Activated naive CD4-positive, alpha-beta T cell treated with anti-CD3 and anti-CD28 coated beads, Interleukin-2, amount 10 ng/mL, durations not matched to agents 7 days and 5 days (primary cell): ENCODE measurements at places on chromosomes 3 and 15.

DNA sequence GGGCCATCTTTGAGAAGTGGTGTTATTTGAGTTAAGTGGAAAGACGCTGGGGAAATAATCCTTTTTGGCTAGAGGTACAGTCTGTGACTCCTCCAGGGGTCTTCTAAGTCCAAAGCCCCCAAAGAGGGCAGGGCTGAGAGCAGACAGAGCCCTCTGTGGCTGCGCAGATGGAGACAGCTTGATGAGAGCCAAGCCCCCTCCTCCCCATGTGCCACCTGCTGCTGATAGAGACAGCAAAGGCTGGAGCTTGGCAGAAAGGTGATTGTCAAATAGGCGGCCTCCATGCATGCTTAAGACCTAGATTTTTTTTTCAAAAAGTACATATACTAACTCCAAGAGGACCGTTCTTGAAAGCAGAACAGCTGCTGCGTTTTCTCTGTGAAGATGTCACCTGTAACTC lies 72.4 kb downstream of the CRYGS start:
- DNase-seq = no peak

DNA sequence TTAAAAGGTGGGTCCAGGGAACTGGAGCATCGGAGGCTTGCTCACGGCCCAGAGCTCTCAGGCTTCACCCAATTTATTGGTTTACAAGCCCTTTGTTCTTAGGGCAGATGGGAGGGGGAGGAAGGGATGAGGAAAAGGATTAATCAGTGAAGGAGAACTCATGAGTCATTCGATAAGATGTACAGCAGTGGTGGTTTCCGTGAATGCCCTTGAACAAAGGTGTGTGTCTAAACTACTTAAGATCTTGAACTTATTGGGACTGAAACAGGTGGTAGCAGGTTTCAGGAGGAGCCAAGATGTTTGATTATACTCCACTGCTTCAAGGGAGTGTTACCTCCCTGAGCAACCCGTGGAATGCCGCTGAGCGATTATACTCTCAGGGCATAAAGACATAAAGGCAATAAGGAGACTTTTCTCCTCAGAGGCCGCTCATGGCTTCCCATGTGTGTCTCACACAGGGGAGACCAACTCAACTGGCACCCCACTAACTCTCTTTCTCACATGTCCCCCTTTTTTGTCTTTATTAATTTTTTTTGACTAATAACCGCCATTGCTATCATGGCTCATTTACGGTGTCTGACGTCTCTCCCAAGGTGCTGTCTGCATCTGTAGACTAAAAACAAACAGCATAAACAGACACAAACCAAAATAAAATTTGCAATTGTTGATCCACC lies 17.3 kb upstream of the SLC28A2 start:
- DNase-seq = no peak

- DNase-seq = no peak
Measured at GRCh38 chr15:97189162-97189780, 771.2 kb upstream of the ARRDC4 start.

DNA sequence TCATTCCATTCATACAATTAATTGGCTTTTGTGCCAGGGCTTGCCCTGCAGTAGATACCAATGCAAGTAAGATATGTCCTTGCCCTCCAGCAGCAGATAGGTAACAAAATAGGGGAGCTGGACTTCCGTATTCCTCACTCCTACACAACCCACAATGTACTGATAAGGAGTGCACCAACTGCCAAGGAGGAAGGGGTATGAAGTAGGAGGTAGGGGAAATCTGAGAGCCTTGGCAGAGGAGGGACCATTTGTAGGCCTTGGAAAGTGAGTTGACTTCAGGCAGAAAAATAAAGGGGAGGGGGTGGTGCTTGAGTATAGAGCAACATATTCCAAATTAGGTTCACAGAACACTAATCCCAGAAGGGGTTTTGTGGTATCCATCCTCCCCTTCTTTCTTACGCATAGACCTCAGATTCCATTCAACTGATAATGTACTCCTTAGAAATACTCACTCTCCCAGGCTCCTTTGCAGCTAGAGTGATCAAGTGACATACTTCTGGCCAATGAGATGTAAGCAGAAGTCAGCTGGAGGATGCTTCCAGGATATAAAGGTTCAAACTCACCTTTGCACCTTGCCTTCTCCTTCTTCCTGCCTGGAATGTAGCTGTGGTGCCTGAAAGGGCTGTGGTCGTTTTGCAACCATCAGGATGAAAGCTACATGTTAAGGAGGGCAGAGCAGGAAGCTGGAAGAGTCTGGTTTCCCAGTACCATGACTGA lies 127.1 kb upstream of the SMAD3 start:
- no peak for DNase-seq

GRCh38 chr3:158094235-158095110 lies 11.7 kb downstream of the SHOX2 start:
- DNase-seq = no peak

DNA sequence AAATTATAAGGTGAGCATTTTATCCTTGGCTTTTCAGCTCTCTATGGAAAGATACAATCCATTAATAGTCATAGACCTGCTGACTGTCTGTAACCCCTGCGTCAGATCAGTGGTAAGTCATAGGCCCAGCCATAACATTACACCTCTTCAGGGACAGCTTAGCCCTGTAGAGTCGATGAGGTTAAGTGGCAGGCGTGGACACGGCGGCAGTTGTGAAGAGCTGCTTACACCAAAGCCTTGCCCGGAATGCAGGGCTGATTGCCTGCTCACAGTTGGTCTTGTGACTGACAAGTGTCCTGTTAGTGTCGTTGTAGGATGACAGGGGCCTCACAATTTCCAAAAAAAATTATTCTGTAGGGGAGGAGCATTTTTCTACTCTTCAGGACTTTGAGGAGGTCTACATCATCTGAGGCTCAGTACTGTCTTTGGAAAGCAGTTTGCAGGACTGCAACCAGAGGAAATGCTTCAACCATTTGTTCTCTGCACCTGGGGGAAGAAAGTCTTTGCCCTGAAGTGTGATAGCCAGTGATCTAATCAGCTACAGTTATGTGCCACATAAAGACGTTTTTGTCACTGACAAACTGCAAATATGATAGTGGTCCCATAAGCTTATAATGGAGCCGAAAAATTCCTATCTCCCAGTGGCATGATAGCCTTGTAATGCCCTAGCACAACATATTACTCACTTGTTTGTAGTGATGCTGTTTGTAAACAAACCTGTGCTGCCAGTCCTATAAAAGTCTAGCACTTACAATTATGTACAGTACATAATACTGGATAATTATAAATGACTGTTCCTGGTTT lies 14.9 kb upstream of the SELENOT start:
- DNase-seq = no peak

- DNase-seq = no peak
Measured at GRCh38 chr3:13108861-13109260, 35.6 kb upstream of the IQSEC1 start.

GRCh38 chr15:68885070-68885469 lies 45.3 kb upstream of the SPESP1 start:
- DNase-seq = no peak

- DNase-seq = no peak
Measured at GRCh38 chr3:12733566-12733965, 25.5 kb downstream of the TMEM40 start.

DNA sequence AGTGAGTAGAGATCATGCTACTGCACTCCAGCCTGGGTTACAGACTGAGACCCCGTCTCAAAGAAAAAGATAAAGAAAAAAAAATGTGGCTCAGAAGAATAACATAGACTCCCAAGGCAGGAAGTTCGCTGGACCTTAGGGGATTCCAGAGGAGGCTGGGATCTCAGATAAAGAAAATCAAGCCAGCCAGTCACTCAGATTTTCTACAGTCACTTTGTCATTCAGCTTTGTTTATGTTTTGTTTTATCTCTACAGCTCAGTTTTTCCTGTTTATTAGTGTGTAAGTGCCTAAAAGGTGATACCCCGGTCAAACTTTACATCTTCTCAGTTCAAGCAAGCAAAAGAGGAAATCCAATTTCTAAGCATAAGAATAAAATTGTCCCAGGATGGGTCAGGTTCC lies 6.3 kb downstream of the TMEM202 start:
- DNase-seq = no peak
